ENCODE measurements at places on chromosomes 7 and 10.

- no peak for DNase-seq
These were observed 69.9 kb downstream of the PTPRE start for GRCh38 chr10:127976701-127977356.

GRCh38 chr7:145269418-145270161 lies 433.7 kb upstream of the TPK1 start:
- DNase-seq: no peak

DNA sequence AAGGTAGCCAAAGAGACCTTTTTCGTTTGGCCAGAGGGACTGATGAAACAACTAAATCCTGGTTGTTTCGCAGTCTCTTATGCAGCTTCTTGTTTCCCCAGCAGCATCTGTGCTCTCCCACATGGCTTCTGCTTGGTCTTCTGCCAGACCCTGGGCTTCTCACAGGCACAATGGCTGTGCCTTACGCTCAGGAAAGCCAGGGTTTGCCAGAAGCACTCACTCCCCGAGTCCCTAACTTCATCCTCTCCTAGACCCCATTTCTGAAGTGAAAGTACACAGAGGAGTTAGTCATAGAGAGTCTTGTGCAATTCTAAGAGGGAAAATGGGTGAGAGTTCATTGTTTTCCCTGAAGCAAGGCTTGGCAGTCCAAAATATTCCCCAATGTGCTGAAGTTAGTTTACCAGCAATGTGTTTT lies 121.7 kb downstream of the EVX1 start:
- DNase-seq: no peak

DNA sequence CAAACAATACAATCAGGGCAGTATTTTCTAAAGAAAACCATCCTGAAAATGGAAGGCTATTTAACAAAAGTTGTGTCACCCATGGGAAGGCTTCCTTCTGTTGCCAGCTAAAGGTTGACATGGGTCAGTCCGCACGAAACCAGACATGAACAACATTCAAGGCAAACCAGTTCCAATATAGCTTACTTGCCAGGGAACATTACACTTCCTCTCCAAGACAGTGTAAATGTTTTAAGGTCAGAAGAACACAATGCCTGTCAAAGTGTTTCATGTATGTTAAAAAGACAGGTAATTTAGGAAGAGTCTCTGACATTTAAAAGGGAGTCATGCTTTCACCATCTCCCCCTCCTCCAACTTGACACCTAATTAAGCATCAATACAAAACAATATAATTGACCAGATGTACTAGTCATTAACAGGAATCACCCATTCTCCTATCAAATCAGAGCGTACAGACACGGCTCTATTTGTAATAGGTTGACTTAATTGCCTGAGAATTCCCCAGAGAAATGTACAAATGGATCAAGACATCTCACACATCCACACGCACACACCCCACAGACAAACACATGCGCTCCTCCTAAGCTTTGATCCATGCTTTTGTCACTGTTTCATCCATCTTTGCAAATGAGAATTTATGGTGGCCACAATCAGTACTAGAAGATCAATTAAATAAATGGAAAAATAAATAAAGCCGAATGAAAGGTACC lies 69.5 kb downstream of the CACNA2D1 start:
- DNase-seq: no peak

DNA sequence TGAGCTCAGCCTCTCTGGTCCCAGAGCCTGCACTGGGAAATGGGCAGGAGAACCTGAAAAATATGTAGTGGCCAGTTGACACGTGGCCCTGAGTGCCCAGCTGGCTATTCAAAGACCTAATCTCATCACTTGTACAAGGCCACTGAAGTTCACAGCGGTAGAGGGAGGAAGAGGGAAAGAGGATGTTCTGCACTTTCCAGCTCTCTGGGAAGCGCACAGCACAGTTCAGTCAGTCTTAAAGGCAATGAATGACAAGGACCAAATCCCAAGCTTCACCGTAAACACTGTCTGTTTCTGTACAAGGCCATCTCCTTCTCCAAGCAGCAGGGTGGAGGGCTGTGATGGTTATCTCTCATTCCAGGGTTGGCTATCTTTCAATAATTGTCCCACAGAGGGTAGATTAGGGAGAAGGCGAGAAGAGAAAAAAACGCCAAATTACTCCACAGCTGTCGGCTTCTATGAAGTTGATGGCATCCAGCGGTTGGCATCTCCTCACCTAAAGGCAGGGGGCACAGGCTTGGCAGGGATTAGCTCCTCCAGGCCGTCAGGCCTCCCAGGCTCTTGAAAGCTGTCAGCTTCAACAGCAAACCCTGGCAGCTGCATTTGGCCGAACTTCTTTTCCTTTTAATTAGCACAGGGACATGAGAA lies 10.6 kb downstream of the SFMBT2 start:
- no peak for DNase-seq

DNA sequence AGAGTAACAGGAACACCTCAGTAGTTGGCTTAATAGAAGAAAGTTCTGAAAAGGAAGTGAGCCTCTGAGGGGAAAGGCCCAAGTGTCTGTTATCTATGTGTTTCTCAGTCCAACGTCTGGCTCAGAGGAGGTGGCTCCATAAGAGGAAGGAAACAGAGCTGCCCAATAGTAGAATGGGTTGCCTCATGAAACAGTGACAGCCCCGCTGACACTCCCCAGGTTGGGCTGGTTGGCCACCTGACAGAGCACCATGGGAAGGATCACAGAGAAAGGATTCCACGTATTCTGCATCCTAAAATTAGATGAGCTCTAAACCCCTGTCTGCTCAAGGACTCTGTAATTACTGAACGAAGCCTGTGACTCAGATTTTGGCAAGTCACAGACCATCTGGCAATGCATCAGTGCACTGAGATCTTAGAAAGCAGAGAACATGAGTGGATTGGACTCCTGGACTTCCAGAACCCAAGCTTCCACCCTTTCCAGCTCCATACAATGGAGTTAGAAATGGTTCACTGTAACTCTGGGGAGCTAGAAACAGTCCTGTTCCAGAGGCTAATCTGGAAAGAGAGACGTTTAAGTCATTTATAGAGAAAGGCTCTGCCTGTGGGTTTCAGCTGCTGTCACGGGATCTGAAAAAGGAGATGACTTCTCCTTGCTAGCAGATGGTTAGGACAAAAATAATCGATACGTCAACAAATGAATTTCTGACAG lies 2.9 kb downstream of the PKD2L1 start:
- no peak for DNase-seq

DNA sequence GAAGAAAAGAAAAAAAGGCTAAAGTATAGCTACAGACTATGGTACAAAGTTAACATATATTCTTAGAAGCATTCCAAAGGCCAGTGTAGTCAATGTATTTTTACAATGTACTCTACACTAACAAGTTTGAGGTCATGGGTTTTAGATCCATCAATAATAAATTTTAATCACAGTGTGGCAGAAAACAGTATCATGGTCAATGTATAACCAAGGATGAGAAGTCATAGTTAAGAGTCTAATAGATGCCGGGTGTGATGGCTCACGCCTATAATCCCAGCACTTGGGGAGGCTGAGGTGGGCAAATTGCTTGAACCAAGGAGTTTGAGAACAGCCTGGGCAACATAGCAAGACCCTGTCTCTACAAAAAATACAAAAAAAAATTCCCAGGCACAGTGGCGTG lies 53.1 kb downstream of the SLC16A12 start:
- no peak for DNase-seq

- peak; percentile 89 for DNase-seq
These were observed 275.1 kb downstream of the DOCK4 start for GRCh38 chr7:111931016-111931517.

- DNase-seq: no peak
These were observed 152.0 kb downstream of the SLC16A9 start for GRCh38 chr10:59557642-59558041.

- no peak for DNase-seq
These were observed 162.3 kb downstream of the CAMK1D start for GRCh38 chr10:12511651-12512050.

- no peak for DNase-seq
These were observed 36.5 kb downstream of the SKIDA1 start for GRCh38 chr10:21488957-21489446.

DNA sequence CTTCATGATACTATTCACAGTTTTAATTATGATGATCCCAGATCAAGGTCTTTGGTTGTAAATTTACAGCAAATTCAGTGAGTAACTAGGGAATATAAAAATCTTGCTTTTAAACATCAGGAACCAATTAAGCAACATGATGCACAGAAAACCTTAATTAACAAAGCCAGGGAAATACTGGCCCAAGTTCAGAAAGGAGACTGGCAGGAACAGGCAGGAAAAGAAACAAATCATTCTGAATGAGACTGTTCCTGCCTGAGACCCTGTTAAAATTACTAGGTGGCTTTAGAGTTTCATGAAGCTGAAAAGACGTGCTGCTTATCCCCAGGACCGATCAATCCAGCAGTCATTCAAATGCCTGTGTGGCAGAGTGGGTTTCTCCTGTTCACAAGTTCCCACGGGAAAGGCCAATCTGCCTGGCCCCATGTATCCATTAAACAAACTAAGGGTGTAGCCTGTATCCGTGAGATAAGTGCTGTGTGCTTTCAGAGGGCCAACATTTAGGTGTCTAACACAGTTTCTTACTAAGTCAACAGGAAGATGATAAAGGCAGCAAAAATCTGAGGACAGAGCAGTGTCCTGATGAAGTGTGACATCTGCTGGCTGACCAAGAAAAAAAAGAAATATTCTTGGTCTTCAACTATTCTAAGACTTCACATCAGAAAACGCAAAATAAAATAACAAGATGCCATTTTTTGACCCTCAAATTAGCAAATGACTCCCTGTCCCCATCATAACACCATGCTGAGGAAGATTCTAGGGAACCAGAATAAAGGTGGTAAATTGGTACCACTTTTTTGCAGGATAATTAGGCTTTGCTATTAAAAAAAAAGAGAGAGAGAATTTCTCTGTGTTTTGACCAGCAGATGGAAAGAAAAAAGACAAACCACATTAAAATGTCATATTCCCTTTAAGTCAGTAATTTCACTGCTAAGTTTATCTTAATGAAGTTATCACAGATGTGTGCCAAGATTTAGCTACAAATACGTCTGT lies 34.2 kb downstream of the PUS7 start:
- DNase-seq: peak; percentile 57

- no peak for DNase-seq
These were observed 112.8 kb upstream of the INSIG1 start for GRCh38 chr7:155184923-155185322.

- peak; percentile 64 for DNase-seq
These were observed 88.2 kb upstream of the IMMP2L start for GRCh38 chr7:111650456-111650999.

GRCh38 chr7:151940048-151940811 lies 16.0 kb upstream of the GALNTL5 start:
- DNase-seq: peak; percentile 69

DNA sequence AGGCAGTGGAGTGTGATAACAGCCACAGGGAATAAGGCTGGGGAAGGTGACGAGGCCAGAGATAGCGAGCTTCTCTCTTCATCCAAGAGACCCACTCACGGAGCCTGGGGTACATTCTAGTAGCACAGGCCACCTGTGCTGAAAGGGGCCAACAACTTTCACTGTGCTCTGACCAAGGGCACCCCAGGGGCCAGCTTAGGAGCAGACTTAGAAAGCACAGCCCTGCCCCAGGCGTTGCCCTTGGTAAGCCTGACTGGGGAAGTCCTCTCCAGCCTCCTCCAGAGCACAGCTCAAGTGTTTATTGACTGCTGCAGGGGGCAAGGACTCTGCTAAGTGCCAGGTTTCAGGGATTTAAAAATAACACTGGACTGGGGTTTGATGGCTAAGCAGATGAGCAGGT lies 44.7 kb downstream of the EBF3 start:
- DNase-seq: no peak

DNA sequence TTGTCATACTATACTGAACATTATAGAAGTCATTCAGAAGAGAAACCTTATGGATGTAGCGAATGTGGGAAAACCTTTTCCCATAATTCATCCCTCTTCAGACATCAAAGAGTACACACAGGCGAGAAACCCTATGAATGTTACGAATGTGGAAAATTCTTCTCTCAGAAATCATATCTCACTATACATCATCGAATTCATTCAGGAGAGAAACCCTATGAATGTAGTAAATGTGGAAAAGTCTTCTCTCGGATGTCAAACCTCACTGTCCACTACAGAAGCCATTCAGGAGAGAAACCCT lies 19.4 kb downstream of the RBAK start:
- DNase-seq: no peak

DNA sequence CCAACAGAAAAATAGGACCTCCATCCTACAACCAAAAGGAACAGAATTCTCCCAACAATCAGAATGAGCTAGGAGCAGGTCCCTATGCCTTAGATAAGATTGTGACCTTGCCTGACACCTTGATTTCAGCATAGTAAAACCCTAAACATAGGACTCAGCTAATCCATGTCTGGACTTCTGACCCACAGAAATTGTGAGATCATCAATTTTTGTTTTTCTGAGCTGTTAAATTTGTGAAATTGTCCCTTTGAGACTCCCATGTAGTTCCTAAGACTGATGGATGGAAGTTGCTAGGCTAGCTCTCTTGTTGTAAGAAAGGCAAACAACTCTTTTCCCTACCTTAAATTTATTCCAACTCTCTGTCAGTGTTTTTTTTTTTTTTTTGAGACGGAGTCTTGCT lies 244.2 kb downstream of the EXOC4 start:
- no peak for DNase-seq

DNA sequence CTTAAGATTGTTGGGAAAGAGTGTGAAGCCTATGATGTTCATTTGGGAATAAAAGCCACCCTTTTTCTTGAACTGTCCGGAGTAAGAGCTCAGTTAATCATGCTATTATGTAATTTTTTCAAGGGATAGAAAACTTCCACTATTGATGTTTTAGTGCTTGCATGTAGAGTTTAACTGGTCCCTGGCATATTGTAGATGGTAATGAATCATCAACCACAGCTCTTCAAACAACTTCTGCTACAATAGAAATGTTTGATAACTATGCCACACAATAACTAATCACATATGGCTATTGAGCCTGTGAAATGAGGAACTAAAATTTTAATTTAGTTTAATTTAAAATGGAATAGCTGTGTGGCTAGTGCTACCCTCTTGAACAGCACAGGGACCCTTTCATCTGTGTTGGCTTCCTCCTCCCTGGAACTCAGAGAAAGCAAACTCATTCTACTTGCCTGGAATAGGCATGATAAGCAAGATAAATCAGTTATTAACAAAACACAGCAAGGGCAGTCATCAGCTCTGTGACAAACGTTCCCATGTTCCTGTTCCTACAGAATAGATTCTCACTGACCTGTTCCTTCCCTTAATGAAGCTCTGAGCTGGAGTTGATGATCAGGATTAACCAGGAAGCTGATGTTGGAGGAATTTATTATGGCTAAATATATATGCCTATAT lies 4.9 kb upstream of the SRI start:
- DNase-seq: peak; percentile 66

- DNase-seq: no peak
These were observed 6.1 kb upstream of the COA1 start for GRCh38 chr7:43735403-43735801.

DNA sequence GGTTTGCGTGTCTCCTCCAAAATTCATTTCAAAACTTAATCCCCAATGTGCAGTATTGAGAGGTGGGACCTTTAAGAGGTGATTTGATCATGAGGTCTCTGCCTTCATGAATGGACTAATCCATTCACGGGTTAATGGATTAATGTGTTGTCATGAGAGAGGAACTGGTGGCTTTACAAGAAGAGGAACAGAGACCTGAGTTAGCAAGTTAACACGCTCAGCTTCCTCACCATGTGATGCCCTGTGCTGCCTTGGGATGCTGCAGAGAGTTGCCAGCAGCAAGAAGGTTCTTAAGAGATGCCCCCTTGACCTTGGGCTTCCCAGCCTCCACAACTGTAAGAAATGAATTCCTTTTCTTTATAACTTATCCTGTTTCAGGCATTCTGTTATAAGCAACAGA lies 3.7 kb upstream of the TCTN3 start:
- DNase-seq: no peak

Measured in HT-29 (cell line).